ENCODE measurements at places on chromosomes 2 and 18. TPM values are rescaled to one million over a fixed set of nuclear protein-coding genes. Genes with fewer than 3 reads are reported as not detected.
A peak's percentile ranks its signal among the peaks of the same experiment; 100 is the strongest.

- H3K4me3 ChIP-seq: no peak overlapping the region
- no peaks in the 10 kb centered on the region for H3K4me1 ChIP-seq
- DNase-seq: peak; percentile 8
- no peak overlapping the region for H3K27ac ChIP-seq
- no peaks in the 10 kb centered on the region for H3K27me3 ChIP-seq
Measured at GRCh38 chr2:223319601-223320000, 267.6 kb downstream of the KCNE4 start.

GRCh38 chr18:69808399-69808798 lies 139.3 kb downstream of the CD226 start:
- no peaks in the 10 kb centered on the region for H3K27me3 ChIP-seq
- no peaks in the 10 kb centered on the region for H3K36me3 ChIP-seq
- no peak overlapping the region for H3K4me3 ChIP-seq
- H3K27ac ChIP-seq: no peak overlapping the region

DNA sequence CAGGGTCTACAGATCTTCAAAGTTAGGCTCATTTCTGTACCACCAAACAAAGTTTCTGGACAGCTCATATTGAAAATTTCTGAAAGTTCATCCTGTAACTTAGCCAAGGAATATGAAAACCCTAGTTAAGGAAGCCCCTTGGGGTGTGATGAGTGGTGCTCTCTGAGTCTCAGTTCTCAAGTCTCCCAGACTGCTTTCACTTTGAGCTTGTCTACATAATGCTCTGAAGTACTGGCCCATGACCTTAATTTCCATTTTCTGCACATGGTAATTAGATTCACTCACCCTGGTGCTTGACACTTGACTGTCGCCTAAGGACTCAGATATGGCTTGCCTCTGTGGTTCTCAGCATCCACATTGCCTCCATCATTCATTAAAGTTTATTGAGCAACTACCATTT lies 51.7 kb upstream of the SATB2 start:
- DNase-seq: no peak
- no peaks in the 10 kb centered on the region for H3K4me1 ChIP-seq
- no peak overlapping the region for H3K4me3 ChIP-seq
- H3K27ac ChIP-seq: no peak overlapping the region
- H3K27me3 ChIP-seq: no peaks in the 10 kb centered on the region

GRCh38 chr2:108986916-108987510 lies 2.0 kb downstream of the EDAR start:
- H3K36me3 ChIP-seq: no peaks in the 10 kb centered on the region
- H3K4me3 ChIP-seq: no peak overlapping the region
- no peaks in the 10 kb centered on the region for H3K27me3 ChIP-seq
- H3K4me1 ChIP-seq: peaks cover 21% of the 10 kb centered on the region

Gene TACR1
- 1.6 TPM for total RNA-seq

DNA sequence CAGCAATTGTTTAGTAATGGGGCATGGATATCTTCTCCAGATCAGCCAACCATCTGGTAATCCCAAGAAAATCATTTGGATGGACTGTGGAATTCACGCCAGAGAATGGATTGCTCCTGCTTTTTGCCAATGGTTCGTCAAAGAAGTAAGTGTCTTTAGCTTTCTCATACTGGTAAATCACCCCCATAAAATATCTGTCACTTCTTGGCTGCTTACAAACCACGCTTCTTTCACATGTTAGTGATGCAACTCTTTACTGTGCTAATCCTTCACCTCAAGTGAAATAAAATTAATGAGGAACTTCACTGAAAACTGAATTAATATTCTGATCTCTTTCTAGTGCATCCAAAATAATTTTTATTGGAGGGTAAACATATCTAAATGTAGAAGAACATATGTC lies 18.9 kb downstream of the CPO start:
- no peaks in the 10 kb centered on the region for H3K36me3 ChIP-seq
- H3K4me1 ChIP-seq: no peaks in the 10 kb centered on the region
- no peak for DNase-seq
- H3K27me3 ChIP-seq: no peaks in the 10 kb centered on the region

Gene GALR1
- not detected for total RNA-seq

GRCh38 chr2:147482111-147482895 lies 362.5 kb upstream of the ACVR2A start:
- no peak overlapping the region for H3K4me3 ChIP-seq
- DNase-seq: no peak
- H3K27ac ChIP-seq: no peak overlapping the region
- peaks cover 2% of the 10 kb centered on the region for H3K4me1 ChIP-seq
- H3K27me3 ChIP-seq: no peaks in the 10 kb centered on the region

GRCh38 chr18:62374410-62374965 lies 49.4 kb downstream of the TNFRSF11A start:
- no peaks in the 10 kb centered on the region for H3K36me3 ChIP-seq
- H3K27ac ChIP-seq: no peak overlapping the region
- H3K4me1 ChIP-seq: no peaks in the 10 kb centered on the region
- H3K4me3 ChIP-seq: no peak overlapping the region

GRCh38 chr2:173151671-173152401 lies 76.2 kb downstream of the MAP3K20 start:
- no peak overlapping the region for H3K4me3 ChIP-seq
- H3K27ac ChIP-seq: no peak overlapping the region
- DNase-seq: no peak

DNA sequence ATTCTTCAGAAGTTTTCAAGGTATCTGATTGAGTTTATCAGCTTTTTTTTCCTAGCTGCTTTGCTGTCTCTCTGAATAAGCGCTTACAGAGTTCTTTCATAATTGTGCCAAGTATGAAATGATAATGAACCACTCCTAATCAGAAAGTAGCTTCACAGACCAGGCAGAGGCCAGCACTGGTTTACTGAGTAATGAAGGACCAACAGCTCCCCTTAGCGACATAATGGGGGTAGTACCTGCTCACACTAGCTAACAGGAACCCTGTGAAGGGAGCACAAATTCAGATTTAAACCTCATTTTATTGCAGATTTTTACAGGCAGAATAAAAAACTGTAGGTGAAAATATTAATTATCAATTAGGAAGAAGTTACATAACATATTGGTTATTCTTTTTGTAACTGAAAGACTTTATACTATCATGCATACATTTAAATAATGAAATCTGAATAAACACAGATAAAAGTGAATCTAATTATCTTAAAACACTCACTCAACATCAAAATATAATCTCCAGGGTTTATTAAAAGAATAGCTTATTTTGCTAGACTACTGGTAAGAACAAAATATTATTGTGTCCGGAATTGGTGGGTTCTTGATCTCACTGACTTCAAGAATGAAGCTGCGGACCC lies 53.7 kb upstream of the LRRC30 start:
- H3K4me1 ChIP-seq: peaks cover 2% of the 10 kb centered on the region
- H3K27me3 ChIP-seq: no peaks in the 10 kb centered on the region
- no peak overlapping the region for H3K4me3 ChIP-seq

- no peak overlapping the region for H3K27ac ChIP-seq
- H3K27me3 ChIP-seq: no peaks in the 10 kb centered on the region
- no peak for DNase-seq
- H3K4me1 ChIP-seq: peaks cover 14% of the 10 kb centered on the region
Measured at GRCh38 chr2:23347471-23348092, 37.4 kb upstream of the KLHL29 start.

DNA sequence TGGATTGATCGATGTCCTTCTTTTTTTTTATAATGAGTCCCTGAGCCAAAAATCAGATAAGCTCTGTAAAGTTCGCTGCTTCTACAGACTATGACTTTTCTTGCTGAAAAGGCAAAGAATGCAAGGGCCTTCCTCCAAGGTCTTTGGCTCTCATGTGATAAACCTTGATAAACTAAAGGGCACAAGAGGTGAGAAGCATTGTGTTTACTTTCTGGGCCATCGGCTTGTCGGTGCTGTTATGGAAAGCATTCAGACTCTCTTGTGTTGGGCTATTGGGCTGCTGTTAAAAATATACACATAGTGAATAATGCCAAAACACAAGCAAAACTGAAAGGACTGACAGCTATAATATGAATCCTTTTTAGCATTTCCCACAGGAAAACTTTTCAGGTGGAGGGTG lies 472.4 kb upstream of the SPHKAP start:
- H3K27me3 ChIP-seq: no peaks in the 10 kb centered on the region
- no peak for DNase-seq
- H3K36me3 ChIP-seq: no peaks in the 10 kb centered on the region
- peaks cover 2% of the 10 kb centered on the region for H3K4me1 ChIP-seq
- H3K27ac ChIP-seq: no peak overlapping the region
